ENCODE measurements at places on chromosomes 2 and 18.

DNA sequence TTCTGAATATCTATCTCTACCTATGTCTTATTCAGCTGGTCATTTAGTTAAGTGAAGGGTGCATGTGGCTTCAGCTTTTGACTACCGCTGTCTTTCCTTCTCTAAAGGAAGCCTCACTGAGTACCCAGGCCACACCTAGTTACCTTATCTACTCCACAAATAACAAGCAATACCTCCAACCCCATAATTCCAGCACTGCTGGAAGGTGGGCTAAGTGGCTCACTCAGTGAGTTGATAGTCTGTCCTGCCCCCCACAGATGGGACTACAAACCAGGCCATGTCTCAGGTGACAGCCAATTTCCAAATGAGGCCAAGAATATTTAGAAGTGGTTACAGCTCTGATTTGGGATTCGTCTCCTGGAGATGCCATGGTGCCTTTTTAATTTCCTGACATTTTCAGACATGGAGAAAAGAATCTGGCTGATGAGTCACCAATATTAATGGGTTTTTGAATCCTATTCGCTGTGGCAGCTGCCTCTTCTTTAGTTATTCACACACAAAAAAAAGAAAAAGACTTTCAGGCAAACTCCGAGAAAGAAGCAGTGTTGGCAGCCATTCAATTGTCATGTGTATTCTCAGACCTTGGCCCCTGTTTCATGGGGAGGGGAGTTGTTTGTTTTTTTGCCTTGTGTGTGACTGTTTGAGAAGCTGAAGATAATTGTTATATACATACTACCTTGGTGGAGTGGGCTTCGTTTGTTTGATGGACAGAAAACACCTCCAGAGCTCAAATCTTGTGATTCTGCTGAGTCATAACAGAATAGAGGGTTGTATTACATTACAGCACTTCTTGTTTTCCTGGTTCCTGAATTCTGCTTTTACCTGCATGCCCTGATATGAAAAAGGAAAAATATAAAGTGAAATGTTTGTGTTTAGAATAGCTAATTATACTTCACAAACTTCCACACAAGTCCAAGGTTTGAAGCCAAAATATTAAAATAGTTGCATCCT, 64.2 kb downstream of the SCG2 start:
- DNase-seq, result no peak

DNA sequence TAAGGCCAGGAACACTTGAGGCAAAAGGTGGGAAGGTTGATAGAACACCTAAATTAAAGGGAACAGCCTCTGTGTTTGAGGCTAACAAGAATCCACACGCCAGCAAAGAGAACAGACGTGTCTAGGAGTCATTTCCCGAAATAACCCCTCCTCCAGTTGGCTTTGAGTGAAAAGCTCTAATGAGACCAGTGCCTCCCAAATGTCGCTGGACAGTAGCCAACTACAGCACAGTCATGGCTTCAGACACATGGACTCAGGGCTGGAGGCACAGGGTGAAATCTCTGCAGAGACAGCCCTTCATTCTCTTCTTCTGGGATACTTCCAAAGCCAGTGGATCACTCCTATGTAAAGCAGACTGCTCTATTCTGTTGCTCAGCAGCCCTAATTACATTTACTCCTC, 49.6 kb downstream of the SOWAHC start:
- DNase-seq, result peak; percentile 79

DNA sequence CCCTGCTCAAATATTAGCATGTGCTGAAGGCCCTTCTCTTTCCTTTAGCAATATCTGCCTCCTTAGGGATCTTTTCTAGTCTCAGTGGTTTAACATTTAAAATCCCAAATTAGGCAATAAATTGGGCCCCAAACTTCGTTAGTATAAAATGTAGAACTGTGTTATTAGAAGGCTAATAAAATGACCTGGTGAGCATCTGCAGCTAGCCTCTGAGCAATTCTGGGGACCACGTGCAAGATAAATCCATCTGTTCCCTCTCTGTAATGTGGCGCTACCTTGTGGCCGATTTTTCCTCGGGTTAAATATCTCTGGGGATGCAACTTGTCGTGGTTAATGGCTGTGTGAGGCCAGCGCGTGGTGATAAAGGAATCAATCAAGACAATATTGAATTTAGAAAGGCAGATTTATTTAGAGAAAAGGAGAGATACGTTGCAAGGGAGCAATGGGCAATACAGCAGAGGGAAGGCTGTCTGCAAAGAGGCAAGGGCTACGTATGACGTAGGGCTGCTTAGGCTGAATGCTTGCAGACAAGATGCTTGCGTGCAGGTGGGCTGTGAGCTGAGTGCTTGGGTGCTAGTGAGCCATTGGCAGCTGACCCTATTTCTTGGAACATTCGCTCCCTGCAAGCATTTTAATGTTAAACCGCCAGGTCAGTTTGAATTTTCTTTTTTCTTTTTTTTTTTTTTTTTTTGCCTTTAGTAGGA, 18.5 kb upstream of the IL36G start:
- DNase-seq, result peak; percentile 71

DNA sequence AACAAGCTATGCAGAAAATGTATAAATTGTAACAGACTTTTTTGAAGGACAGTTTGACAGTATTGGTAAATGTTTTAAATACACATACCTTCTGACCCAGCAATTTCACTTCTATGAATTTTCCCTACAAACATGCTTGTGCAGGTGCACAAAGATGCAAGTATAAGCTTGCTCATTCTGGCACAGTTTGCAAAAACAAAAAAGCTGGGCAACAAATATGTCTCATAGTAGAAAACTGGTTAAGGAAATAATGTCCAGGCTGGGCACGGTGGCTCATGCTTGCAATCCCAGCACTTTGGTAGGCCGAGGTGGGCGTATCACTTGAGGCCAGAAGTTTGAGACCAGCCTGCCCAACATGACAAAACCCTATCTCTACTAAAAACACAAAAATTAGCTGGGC, 96.9 kb upstream of the NEDD4L start:
- DNase-seq, result no peak

- no peak for DNase-seq
Observed at GRCh38 chr2:187552828-187553681, 1.2 kb downstream of the TFPI start.

GRCh38 chr2:162265666-162266459, 22.6 kb upstream of the FAP start:
- no peak for DNase-seq

GRCh38 chr18:41613003-41613609, 341.9 kb upstream of the PIK3C3 start:
- DNase-seq, result no peak

DNA sequence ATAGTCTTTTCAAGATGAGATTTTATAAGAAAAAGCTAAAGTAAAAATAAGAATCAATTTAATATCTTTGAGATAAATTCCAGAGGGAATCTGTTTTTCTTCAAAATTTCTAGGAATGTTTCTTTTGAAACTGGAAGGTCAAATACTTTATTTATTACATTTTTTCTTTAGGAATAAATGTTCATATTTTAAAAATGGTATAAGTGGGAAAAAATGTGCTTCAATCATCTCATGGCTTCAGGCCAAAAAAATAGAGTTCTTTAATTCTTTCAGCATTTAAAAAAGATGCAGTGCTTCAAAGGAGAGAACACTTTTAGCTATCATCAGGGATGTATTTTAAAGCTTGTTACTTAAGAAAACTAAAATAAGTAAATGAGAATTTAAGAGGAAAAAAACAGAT, 110.6 kb downstream of the NEB start:
- no peak for DNase-seq

- DNase-seq, result no peak
Observed at GRCh38 chr2:79695248-79695647, 182.4 kb downstream of the CTNNA2 start.

GRCh38 chr2:218436992-218437391, 18.1 kb downstream of the VIL1 start:
- DNase-seq, result no peak

GRCh38 chr2:127196998-127197397, 23.1 kb downstream of the CYP27C1 start:
- no peak for DNase-seq

DNA sequence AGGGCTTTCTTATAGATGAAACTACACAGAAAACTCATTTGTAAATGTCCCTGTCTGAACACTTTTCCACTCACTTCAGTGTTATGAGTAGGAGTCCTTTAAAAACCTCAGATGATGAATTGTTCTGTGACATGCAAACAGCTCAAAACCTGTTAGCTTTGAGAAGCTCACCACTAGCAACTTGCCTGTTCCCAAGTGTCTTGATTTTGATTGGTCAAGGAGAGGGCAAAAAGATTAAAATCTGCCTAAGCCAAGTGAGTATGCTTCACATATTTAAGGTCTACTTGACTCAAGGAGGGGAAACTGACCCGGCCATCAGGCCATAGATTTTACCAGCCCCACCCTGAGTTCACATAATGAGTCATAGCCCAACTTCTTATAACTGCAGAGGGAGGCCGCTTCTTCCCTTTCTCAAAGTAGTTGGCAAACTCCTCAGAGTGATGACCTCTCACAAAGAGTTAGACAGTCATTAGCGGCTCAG, 45.2 kb upstream of the MEIS1 start:
- DNase-seq, result no peak

DNA sequence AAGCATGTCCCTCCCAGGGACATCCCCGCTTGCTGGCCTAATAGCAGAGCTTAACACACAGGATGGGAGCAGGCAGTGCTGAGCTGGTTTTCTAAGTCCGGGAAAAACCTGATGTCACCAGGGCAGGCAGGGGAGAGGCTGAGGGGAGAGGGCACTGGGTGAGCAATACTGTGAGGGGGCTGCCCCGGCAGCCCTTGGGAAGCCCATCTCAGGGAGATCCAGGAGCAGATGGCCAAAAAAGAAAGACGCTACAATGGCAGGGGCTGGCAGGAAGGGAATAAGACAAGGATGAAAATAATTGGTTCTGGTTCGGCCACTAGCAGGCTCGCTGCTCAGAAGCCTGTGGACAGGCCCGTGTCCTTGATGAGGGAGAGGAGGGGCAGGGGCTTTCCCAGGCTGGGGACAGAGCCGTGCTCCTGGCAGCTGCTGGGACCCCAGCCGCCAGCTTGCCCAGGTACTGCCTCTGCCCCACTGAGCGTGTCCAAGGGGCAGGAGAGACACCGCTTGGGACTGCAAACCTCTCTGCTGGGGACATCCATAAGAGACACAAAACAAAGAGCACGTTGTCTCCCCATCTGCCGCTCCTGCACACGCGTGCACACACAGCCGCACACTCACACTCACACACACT, 30.2 kb downstream of the SMAD7 start:
- no peak for DNase-seq

- DNase-seq, result no peak
Observed at GRCh38 chr18:10912790-10913545, 236.4 kb downstream of the PIEZO2 start.

GRCh38 chr18:35616664-35617423, 35.3 kb downstream of the GALNT1 start:
- no peak for DNase-seq

DNA sequence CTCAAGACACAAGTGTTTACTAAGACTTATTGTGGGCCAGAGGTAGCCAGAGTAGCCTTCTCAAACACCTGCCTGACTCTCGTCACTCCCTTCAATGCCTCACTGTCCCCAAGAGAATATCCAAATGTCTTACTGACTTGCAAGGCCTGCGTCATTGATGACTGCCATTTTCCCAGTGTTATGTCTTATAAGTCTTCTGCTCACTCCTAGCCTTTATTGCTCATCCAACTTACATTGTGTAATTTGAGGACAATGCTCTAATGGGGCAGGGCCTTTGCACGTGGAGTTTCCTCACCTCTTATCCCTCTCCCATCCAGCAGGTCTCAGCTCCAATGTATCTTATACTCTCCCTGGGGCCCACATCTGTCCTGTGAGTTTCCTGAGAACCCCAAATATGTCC, 10.1 kb upstream of the CD226 start:
- DNase-seq, result no peak

DNA sequence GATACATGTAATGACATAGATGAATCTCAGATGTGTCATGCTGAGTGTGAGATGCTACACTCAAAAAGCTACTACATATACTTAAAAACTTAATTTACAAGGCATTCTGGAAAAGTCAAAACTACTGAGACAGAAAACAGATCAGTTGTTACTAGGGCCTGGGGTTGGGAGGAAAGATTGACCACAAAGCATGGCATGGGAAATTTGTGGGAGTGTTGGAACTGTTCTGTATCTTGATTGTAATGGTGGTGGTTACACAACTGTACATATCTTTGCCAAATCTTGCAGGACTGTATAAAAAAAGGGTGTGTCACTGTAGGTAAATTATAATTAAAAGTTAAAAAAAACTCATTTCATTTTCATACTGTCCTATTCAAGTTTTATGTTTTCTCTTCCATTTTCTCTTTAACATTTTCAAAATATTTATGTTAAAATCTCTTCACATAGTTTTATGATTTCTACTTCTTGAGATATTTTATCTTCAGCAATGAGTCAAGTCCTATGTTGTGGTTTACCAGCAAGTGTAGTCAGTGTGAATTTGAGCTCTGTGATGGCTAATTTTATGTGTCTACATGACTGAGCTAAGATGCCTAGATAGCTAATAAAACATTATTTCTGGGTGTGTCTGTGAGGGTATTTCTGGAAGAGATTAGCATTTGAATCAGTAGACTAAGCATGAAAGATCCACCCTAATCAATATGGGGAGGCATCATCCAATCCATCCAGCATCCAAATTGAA, 58.6 kb upstream of the VRK2 start:
- DNase-seq, result no peak

DNA sequence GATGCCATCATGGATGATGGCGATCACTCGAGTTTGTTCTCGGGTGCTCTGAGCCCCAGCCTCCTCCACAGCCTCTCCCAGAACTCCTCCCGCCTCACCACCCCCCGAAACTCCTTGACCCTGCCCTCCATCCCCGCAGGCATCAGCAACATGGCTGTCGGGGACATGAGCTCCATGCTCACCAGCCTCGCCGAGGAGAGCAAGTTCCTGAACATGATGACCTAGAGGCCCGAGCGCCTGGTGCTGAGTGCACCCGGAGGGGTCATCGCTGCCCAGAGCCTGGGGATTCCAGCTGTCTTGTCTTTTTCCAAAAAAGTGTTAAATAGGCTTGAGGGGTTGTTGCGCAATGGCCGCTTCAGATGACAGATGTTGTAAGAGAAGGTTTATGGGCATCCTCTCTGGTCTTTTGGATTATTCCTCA, 254.8 kb downstream of the GLI2 start:
- DNase-seq, result no peak

GRCh38 chr2:98454500-98455235, 10.0 kb downstream of the INPP4A start:
- no peak for DNase-seq

GRCh38 chr2:12076810-12077209, 330.4 kb downstream of the LPIN1 start:
- DNase-seq, result peak; percentile 81

Measured in spinal cord (tissue), 10 donors.